Hepatocyte (in vitro differentiated cells): ENCODE measurements at places on chromosomes 4 and X. TPM values are rescaled to one million over a fixed set of nuclear protein-coding genes. Genes with fewer than 3 reads are reported as not detected.

The MAPK10 gene
- 5.9 and 9.1 TPM in 2 replicates for polyA plus RNA-seq

The SLC25A53 gene
- 4.8 and 5.7 TPM in 2 replicates for polyA plus RNA-seq

The MGST2 gene
- polyA plus RNA-seq, result 97.9 and 108 TPM in 2 replicates

The PNPLA4 gene
- polyA plus RNA-seq, result 30.3 and 34.1 TPM in 2 replicates

- DNase-seq, result no peak
These were observed 455.2 kb downstream of the PCDH7 start for GRCh38 chr4:31175242-31175910.

GRCh38 chrX:118660085-118660484 lies 67.3 kb upstream of the IL13RA1 start:
- no peak for DNase-seq

DNA sequence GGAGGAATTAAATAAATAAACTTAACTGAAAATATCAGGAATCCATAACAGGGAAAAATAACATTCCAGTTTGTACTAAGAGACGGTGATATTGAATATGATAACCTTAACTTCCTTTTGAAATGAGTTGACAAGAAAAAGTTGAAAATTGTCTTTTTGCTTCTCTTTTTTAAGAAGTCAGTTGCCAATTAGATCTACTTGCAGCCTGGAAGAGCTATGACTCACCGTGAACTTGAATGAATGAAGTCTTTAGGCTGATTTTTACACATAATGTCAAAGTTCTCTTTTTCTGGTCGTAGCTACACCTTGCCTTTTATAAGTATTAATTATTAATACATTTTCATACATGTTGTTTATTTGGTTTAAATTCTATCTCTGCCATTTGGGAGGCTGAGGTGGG lies 94.4 kb upstream of the HPGD start:
- DNase-seq, result no peak

DNA sequence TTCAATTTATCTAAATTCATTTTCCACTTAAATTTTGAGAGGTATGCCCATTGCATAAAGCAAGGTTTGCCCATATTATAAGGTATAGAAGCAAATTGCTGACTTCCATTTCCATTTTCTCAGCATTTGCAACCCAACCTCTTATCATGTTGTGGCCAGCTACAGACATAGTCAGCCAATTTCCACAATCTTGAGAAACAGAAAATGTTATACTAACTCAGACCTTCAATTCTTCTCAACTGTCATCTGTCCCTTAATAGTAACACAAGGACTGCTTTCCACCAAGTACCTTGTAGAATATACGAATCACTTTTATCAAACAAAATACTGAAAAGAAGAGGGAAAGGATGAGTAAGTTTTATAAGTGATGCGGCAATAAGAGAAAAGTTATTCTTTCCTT lies 11.2 kb upstream of the GRIA3 start:
- no peak for DNase-seq

GRCh38 chr4:1632109-1633104 lies 51.7 kb downstream of the FAM53A start:
- DNase-seq, result no peak
